ENCODE measurements at places on chromosomes 7 and 10.

- DNase-seq: no peak
Measured at GRCh38 chr10:63275094-63275493, 142.0 kb downstream of the NRBF2 start.

DNA sequence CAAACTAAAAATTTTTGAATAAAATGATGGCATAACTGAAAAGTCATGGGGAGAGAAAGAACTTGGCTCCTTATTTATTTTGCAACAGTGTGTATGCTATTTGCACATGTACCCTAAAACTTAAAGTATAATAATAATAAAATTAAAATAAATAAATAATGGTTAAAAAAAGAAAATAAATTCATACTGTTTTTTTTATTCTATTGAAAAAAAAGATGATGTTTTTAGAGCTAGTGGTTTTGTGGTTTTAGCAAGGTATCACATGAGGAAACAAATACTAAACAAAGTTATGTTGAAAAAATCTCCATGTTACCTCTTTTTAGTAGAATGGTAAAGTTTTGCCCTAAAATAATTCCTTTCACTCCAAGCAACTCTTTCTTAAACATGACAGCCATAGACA is 26.2 kb downstream of the TMEM168 start:
- DNase-seq: no peak

DNA sequence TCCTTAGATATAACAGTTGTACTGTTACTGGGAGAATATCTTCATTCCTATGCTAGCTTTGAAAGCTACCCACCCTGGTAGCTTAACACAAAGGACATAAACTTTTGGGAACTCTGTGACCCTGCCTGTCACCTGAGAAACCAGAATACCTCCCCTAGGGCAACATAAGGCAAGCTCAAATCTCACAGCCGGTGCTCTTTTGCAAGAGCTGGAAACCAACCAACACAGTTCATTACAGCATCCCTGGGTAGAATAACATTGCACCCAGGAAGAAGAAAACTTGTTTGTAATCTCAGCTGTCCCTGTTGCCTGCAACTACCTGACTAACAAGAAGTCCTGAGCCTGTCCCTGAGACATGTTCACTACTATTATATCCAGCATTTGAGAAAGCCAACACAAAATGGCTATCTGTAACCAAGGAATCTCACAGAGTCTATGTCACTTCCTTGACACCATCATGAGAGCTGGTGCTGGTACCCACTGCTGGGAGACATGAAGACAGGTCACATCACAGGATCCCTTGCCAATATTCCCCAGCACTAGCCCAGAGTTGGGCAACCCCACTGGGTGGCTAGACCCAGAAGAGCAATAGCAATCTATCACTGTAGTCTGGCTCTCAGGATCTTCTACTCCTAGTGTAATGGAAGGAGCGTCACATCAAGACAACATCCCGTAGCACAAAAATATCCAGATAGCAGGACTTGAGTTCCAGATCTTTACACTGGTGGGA is 31.3 kb downstream of the AKR1C3 start:
- DNase-seq: no peak

DNA sequence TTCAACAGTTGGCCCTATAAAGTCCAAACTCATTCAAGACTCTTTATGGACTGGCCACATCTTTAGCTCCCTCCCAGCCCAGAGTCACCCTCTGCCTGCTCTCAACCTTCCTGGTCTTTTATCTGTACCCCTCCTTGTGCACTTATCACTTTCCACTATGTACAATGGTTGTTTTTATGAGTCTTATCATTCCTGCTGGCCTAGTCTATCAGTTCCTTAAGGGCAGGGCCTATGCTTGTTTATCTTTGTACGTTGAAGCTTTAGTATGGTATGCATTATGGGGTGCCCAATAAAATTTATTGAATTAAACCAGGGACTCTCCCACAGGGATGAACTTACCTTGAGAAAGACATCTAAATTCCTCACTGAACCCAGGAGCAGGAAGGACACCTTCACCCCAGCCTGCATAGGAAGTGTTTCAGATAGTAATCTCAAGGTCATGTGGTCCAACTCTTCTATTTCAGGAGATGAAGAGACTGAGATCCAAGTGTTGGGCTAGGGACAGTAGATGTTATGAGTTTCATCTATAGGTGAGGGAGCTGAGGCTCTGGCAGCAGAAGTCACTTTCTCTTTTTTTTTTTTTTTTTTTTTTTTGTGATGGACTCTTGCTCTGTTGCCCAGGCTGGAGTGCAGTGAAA is 13.3 kb upstream of the PDCD4 start:
- no peak for DNase-seq

DNA sequence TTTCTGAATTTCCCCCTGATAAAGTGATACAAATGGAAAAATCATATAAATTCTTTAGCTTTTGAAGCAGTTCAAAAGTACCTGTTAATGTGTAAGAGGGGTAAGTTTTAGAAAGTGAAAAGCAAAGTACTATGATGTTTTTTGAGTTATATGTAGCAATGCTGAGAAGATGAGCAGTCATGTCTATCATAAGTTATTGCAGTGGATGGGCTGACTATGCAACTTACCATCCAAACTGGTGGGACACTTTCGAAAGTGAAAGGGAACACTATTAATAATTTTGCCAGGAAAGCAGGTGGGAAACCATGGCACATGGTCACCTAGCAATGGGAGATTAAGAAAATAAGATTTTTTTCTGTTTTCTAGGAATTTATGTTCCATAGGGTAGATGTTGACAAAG is 4.1 kb downstream of the MINPP1 start:
- DNase-seq: no peak

- no peak for DNase-seq
Measured at GRCh38 chr10:59109826-59110225, 66.6 kb upstream of the PHYHIPL start.

- DNase-seq: no peak
Measured at GRCh38 chr10:42488416-42488815, 150.0 kb downstream of the ZNF33B start.

DNA sequence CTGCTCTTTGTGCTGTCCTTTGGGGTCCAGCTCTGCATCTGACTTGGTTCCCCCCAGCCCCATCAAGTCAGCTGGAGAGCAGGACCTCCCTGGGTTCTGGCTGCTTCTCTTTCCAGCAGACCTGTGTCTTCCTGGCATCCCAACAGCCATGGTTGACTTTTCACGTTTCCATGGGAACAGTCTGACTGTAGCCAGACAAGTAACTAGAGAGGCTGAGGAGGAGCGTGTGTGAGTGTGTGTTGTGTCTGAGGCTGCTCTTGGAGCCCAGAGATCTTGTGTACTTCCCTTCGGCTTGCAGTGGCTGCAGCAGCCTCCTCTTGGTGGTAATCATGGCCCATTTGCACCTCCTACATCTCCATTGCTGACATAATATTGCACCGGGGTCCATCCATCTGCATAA is 332.0 kb downstream of the RPS24 start:
- DNase-seq: no peak

DNA sequence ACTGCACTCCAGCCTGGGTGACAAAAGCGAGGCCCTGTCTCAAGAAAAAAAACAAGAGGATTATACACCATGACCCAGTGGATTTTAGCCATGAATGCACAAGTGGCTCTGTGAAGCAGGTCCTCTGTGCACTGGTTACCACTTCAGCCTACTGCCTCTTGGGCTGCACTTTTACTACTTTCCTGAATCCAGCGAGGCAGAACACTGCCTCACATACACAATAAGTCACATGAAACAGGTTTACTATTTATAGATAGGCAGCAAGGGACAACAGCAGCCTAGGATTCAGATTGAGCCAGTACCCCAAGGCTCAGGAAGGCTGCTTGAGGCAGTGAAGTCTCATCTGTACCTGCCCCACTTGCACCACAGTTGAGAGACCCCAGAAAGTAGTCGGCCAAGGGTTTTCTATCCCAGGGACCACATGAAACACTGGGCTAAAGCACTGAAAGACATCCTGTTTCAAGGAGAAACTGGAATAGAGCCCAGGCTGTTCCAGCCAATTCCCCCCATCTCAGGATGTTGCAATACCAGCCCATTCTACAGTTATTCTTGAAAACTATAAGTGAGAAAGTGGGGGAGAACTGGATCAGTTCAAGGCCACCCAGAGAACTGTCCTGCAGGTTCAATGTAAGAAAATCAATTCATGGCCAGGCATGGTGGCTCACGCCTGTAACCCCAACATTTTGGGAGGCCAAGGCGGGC is 10.3 kb upstream of the OGDH start:
- DNase-seq: no peak

DNA sequence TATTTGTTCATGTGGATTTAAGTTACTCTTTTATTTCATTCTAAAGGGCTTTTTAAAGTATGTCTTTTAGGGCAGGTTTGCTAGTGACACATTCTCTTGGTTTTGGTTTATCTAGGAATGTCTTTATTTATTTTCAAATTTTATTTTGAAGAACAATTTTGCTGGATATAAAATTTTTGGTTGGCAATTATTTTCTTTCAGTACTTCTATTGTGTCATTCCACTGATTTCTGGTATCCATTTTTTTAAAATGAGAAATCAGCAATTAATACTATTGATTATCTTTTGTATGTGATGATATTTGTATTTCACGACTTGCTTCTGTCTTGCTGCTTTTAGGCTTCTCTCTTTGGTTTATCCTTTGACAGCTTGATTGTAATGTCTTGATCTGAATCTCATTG is 756.3 kb downstream of the INHBA start:
- no peak for DNase-seq

DNA sequence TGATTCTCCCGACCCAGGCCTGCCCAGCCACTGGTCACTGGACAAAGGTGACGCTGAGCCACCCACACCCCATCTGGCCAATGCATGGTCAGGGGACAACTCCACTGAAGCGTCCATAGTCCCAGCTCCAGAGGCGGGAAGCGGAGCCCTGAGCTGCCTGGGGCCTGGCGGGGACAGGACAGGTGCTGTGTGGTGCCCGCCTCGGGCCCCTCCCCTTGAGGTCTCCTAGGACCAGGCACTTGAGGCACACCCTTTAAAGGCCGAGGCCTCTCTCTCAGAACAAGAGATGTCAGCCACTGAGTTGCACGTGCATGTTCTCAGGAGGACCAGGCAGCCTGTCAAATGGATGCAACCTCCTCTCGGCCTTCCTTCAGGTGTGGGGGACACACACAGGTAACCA is 52.5 kb upstream of the PPP2R2D start:
- no peak for DNase-seq

Data from NCI-H1436 treated with DMSO at 0.1 percent for 48 hours (cell line).